Ovary (tissue), 10 donors: ENCODE measurements at places on chromosomes 2 and 18.

DNA sequence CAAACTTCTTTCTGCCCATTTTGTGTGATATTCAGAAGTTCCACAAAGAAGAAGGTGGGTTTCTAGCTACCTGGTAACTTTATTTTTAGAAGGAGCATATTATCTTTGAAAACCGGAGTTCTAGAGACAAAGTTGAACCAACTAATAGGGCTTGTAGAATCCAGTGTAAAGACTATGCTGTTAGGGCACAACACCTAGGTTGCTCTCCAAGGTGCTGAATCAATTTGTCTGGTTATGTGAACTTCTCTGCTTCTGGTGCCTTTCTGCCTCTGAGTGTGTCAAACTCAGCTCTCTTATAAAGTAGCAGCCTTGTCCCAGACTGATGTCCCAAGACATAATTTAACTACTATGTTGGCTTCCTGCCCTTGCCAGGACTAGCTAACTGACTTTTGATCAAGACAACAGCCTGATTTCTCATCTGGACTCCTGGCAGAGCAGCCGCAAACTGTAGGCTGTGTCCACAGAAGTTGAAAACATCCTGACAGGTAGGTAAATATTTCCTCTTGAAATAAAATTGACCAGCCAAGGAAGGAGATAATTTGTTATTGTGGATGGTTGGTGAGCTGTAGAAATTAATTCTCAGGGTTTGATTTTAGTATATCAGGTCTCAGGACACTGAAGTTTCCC lies 119.4 kb downstream of the CYRIA start:
- no peak for DNase-seq

- peak; percentile 49 for DNase-seq
Observed at GRCh38 chr2:127695491-127696472, 5.5 kb upstream of the SFT2D3 start.

- DNase-seq: no peak
Observed at GRCh38 chr2:33015421-33016142, 68.8 kb downstream of the LTBP1 start.

DNA sequence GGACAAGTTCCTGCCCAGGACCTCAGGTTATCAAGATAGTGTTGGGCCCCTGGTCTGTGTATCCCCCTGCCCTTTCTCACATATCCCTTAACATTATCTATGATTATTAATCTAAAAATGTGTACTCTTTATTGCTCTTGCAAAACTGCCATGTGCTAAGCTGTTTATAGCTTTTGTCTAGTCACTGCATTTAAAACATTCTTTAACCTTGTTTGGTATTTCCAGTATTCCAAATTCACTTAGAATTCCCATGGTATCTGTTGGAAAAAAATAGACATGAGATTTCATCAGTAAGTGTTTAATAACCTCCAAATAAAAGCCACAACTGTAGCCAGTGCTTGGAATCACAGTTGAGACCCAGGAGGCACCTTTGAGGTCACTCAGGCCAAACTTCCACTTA lies 16.2 kb upstream of the GLS start:
- DNase-seq: no peak

DNA sequence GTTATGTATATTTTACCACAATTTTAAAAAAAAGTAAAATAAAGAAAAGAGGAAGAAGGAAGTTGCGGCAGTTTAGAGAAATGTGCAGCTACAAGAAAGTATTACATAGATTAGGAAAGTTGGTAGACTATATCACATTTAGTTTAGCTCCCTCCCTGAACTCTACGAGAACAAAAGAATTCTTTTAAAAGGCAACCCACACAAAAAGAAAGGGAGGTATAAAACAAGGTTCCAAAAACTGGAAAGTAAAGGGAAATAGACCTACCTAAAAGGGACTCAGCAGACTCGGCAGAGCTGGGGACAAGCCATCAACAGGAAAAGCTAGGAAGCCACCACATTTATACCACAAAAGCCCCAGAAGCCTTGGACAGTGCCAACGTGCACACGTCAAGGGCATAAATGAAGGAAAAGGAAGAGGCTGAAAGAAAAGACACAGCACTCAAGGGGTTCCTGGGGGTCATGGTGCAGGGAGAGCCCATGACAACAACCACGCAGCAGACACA lies 9.1 kb downstream of the TMEM127 start:
- no peak for DNase-seq

DNA sequence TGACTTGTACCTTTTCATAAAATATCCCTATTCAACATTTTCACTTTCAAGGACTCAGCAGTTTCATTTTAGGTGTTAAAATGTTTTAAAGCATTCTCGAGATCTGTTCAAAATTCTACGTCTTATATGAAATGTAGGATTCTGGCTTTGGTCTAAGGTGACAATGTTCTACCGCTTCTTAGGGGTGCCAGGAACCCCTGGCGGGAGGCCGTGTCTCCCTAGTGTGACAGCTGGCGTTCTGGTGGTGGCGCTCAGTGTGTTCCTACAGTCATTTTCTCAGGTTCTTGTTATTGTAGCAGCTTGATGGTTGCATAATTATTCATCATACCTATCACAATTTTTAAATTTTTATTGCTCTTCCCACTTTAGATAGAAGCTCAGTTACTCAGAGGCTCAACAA lies 204.6 kb downstream of the AGAP1 start:
- DNase-seq: no peak

DNA sequence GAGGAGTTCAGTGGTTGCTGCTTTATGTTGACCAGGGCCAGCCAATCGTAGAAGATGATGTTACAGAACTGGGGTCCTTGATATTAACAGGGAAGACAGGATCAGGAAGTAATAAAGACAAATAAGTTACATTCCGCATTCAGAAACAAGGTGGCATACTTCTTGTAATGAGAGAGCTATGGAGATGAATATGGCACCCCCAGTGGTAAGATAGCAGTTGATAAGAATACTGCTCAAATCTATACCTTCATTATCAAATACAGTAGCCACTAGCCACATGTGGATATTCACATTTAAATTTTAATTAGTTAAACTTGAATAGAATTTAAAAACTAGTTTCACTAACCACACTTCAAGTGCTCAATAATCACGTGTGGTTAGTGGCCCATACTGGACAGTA lies 290.4 kb upstream of the RBMS1 start:
- no peak for DNase-seq

DNA sequence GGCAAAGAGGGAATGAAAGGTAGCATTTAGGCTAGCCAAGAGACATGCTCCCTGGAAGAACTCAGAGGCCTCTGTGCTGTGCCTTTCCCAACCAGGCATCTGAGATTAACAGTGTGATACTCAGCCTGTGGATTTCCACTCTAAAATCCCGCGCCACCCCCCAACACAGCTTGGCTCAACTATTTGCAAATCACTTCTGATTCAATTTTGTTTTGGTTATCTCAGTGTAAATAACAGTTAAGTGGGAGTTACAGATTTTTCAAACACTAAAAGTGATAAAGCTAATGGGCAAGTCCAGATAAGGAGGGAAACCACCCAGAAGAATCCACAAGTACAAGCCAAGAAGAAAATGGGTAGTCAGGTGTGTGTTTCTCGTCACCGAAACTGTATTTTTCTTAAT lies 1.4 kb upstream of the NRP2 start:
- DNase-seq: no peak

DNA sequence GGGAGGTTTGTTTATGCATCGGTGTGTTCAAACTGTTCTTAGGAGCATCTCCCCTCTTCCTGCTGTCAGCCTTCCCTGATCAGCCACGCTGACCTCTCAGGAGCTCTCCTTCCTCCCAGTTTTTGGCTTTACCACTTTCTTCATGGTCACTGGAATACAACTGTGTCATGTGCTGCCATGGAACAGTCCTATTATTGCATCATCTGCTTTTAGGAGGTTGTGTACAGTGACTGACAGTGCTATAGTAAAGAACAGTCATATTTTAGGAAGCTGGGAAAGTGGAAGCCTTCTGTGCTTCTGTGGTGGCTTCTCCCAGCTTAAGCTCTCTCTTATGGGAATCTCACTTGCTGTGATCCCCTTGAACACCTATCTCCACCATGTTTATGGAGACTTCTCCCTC lies 165.5 kb downstream of the TPGS2 start:
- no peak for DNase-seq
